ENCODE measurements at places on chromosomes 4 and X. TPM values are rescaled to one million over a fixed set of nuclear protein-coding genes. Genes with fewer than 3 reads are reported as not detected.

DNA sequence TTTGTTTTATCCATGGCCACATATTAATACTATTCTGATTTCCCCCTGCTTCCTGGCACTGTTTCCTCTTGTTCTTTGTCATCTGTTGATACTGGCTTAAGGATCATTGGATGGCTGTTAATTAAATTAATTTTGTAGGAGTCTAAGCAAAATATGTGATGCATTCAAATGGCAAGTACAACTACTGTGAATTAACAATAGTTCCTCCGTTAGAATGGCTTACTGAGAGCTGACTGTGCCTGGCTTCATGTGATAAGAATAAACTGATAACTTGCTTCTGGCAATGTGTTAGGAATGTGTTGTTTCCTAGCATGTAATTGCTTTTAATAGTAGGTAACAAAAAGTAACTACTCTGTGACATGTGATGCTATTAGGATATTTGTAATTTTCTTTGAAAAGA lies 98.5 kb downstream of the RPA4 start:
- no peak for DNase-seq

DNA sequence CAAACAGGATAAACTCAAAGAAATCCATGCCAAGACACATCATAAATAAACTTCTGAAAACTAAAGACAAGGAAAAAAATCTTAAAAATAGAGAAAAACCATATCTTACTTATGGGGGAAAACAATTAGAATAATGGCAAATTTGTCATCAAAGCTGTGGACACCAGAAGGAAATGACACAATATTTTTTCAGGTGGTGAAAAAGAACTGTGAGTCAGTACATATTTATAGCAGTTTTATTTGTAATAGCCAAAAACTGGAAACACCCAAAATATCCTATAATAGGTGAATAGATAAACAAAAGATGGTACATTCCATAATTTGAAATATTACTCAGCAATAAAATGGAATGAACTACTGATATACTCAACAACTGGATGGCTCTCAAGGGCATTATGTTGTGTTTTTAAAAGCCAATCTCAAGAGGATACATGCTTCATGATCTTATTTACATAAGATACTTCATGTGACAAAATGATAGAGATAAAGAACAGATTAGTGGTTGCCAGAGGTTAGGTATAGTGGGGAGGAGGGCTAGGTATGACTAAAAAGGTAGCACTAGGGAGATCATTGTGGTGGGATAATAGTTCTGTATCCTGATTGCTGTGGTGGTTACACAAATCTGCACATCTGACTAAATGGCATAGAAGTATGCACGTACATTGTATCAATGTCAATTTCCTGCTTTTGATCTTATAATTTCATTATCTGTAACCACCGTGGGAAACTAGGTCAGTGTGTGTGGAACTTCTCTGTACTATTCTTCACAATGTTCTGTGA lies 191.9 kb downstream of the PPP1R2C start:
- DNase-seq: no peak

Gene GPRIN3
- not detected for polyA plus RNA-seq

Gene PPP1R2C
- not detected for polyA plus RNA-seq

DNA sequence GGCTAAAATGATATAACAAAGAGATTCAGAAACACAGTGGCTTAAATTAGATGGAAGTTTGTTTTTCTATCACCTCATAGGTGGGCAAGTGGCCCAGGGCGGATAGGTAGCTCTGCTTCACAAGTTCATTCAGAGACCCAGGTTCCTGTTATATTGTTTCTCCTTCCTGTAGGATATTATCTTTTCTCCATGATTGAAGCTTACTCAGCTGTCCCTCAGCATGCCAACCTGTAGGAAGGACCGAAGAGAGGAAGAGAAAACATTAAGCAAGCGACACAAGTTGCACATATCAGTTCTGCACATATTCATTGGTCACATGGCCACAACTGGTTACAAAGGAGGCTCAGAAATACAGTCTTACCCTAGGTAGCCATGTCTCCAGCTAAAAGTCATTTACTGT lies 6.9 kb downstream of the KLHL5 start:
- DNase-seq: no peak
